ENCODE measurements at places on chromosomes 7 and 10.

DNA sequence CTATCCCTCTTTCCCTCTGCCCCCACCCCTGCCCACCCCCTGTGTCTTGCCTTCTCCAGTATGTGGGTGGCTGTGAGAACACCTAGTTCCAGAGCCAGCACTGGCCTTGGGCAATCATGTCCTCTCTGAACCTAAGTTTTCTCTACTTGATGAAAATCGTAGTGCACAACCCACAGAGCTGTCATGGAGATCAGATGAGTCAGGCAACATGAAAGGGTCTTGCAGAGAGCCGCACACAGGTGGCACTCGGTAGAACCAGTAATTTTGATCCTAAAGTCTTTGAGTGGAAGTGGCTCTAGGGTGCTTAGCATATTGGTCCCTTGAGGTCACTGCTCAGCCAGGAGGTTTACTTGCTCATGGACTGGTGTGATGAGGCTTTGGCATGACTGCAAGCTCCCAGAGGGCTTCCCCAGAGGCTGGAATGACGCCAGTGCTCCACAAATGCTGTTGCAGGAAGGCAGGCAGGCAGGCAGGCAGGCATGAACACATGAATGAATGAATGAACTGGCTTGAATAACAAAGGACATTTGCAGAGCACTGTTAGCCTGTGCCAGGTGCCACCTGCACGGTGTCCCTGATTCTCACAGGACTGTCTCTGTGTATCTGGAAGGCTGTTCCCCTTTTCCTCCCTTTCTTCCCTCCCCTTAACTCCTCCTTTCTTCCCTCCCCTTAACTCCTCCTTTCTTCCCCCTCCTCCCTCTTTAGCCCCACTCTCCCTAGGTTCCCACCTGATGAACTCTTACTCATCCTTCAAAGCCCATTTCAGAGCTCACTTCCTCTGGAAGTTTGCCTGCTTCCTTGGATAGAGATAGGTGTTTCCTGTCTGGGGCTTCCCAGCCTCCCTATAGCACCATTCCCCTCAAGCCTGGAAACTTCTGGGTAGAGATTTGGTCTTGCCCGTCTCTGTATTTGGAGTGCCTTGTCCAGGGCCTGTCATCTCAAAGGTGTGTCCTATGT lies 27.2 kb upstream of the CTBP2 start:
- no peak for DNase-seq

DNA sequence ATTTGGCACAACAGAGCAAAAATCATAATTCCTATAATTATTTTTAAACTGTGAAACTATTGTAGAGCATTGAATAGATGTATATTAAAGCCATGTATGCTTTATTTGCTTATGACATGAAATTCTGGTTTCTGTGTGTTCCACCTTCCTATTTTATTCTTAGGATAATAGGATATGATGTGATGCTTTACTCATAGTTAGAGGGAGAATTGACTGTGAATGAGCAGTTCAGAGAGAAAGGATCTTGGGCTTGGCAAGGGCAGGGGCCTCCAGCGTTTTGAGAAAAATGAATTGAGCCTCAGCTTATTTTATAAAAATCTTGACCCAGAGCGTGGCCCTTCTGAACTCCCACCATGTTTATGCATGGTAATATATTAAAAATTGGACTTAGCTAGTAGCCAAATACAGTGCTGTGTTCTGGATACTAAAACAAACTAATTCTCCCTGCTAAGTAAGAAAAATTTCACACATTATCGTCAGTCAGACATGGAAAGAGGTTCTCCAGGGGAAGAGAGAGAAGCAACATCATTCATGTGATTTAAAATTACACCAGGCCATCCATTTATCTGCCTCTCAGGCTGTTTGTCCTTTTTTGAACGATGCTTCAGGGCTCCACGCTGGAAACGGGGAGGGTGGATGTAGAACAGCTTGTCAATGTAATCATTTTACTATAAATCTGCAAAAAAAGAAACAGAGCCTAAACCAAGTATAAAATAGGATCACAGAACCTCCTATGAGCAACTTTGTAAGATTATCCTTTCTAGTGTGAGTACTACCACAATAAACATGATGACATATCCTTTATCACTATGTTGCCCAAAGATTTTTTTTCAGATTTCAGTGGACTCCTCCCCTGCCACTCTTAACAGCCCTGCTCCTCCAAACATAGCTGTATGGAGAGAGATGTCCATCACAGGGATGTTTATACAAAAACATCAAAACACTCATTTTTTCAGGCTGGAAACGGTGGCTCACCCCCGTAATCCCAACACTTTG lies 258.1 kb upstream of the C7orf33 start:
- DNase-seq: no peak

- peak; percentile 92 for DNase-seq
Observed at GRCh38 chr7:38908759-38909335, at the start of gene VPS41. Gene VPS41 (minus strand): TSS chr7:38909191. CDS start chr7:38909174, 17 bp downstream.

- no peak for DNase-seq
Observed at GRCh38 chr10:21421016-21421415, 104.5 kb downstream of the SKIDA1 start.

GRCh38 chr10:82160307-82160706 lies 285.3 kb downstream of the NRG3 start:
- no peak for DNase-seq

DNA sequence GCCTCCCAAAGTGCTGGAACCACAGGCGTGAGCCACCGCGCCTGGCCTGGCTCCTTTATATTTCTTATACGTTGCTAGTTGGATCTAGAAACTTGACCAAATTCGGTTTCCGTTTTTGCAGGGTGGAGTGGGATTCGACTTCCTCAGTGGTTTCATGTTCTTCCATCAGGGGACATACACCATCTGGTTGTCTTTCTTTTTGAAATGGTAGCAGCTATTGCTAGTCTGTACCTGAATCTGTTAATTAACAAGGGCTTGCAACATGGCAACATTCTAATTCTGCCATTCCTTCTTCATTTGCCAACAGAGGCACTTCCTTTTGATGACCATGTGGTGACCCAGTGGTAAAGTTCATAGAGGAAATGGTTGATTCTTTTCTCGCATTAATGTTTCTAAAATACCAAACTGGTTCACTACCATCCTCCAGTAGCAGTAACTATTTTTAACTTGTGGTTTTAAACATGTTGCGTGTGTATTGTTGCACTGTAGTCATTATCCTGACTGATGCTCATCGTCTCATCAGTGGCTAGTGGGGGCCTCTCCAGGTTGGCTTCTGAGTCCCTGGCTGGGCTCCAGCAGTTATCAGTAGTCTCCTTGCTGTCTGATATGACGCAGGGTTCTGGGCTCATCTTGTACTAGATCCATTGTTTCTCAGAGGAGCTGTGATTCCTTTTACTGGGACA lies 159.2 kb downstream of the RGS10 start:
- no peak for DNase-seq

Data from SK-MEL-5 (cell line).